Mesothelial cell of epicardium (in vitro differentiated cells): ENCODE measurements at places on chromosomes 4 and X.

- no peak for DNase-seq
Measured at GRCh38 chr4:74174421-74174820, 16.5 kb downstream of the MTHFD2L start.

DNA sequence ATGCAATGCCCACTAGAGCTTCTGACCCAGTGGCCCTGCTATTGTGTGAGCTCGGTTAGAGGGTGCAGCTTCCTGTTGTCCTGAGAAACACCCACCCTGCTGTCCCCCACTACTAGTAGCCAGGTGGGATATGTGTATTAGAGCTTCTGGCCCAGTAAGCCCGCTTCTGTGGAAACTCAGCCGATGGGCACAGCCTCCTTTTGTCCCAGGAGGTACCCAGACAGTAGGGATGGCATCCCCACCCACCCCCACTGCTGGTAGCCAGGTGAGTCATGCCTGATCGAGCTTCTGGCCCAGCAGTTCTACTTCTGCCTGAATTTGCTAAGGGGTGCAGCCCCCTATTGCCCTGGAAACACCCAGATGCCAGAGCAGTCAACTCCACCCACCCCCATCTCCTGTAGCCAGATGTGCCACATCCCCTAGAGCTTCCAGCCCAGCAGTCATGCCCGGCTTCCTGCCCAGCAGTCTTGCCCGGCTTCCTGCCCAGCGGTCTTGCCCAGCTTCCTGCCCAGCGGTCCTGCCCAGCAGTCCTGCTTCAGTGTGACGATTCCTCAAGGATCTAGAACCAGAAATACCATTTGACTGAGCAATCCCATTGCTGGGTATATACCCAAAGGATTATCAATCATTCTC, 162.7 kb upstream of the KLF8 start:
- DNase-seq = no peak

GRCh38 chr4:73729534-73730165, 10.7 kb upstream of the CXCL8 start:
- DNase-seq = peak; percentile 46

DNA sequence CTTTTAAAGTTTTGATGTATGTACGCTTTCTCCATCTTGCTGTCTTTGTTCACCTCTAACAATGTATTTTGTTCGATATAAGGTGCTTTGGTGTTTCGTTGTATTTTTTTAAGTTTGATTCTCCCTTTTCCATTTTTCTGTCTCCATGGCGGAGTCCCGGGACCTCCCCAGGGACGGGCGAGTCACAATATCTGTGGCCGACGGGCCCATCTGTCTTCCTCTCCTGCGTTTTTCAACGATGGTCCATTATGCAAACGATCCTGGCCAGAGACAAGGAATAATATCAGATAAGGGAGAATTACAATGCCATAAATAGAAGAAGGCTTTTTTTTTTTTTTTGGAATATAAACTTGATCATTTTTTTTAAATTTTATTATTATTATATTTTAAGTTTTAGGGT, 112.3 kb upstream of the SHOX start:
- no peak for DNase-seq

- DNase-seq = no peak
Measured at GRCh38 chrX:68889249-68889648, 60.4 kb downstream of the EFNB1 start.
